C1 segment of cervical spinal cord (tissue), 14 donors: ENCODE measurements at places on chromosomes 11 and 22.

DNA sequence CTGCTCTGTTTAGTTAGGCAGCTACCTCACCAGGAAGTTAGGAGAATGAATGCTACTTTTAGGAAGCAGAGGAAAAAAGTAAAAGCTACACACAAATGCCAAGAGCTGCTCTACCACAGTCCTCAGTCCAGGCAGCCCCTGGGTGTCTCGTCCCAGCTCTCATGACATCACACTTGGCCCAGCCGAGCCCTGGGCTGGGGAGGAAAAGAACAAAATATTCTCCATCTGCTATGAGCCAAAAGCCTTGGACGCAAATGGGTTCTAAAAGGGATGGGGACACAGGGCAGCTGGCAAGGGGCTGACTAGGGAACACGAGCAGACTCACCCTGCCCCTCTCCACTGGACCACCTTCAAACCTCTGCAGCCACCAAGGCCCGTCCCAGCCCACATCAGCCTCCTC lies 26.1 kb downstream of the TMEM184B start:
- peak; percentile 45 for DNase-seq

DNA sequence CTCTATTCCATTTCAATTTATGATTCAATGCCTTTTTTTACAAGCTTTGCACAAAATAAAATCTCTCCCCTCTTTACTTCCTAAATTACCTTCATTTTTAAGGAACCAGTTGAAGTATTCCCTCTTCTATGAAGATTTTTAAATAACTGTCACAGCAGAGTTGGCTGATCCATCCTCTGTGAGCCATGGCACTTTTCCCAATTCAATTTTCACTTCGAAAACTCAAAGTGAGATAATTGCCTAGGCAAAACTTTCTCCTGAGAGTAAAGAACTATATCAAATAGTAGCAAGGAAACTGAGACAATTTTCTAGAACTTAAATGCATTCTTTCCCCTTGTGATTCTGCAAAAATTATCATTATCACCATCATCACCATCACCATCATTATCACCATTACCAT lies 259.9 kb upstream of the ARHGAP20 start:
- no peak for DNase-seq

- DNase-seq: no peak
These were observed 25.1 kb downstream of the ADAMTS8 start for GRCh38 chr11:130403271-130403804.

- no peak for DNase-seq
These were observed 665.4 kb downstream of the NTM start for GRCh38 chr11:132035766-132036165.

DNA sequence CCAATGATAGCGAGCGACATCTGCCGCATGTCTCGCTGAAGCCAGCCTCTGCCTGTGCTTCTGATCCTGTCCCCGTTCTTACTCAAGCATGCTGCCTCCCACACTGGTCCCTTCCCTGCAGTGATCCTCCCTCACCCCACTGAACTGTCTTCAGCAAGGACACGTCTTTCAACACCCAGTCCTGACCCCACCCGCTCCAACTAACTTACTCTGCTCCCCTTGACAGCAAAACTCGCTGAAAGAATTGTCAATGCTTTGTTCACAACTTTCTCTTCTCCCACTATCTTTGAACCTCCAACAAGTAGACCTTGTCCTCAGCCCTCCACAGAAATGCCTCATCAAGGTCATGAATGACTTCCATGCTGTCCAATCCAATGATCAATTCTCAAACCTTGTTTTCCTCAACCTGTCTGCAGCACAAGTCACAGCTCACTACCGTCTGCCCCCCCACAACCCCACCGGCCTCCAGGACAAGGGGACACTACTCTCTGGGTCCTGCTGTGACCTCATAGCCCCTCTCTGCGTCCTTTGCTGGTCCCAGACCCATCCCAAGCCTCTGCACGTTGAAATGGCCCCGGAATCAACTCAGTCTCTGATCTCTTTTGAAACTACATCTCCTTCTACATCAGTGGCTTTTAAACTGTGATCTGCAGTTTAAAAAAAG lies 108.0 kb downstream of the MICAL3 start:
- no peak for DNase-seq

GRCh38 chr11:6390718-6391469 lies 620 bp downstream of the SMPD1 start:
- no peak for DNase-seq

DNA sequence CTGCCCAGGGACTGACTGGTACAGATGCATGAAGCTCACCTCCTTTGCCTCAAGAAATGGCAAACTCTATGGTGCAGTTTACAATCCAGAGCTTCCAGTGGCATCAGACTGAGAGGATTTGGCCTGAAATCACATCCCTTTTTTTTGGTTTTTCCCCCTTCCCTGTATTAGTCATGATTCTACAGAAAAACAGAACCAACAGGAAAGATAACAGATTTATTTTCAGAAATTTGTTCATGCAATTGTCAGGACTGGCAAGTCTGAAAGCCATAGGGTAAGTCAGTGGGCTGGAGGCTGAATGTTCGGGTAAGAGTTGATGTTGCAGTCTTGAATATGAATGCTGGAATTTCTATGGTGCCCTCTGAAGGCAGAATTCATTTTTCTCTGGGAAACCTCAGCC lies 12.0 kb upstream of the ZDHHC13 start:
- DNase-seq: no peak

- DNase-seq: no peak
These were observed 4.4 kb upstream of the MMP1 start for GRCh38 chr11:102802341-102802740.

- DNase-seq: no peak
These were observed 67.5 kb downstream of the ADAMTS15 start for GRCh38 chr11:130515829-130516553.
